ENCODE measurements at places on chromosomes 1 and 21.

DNA sequence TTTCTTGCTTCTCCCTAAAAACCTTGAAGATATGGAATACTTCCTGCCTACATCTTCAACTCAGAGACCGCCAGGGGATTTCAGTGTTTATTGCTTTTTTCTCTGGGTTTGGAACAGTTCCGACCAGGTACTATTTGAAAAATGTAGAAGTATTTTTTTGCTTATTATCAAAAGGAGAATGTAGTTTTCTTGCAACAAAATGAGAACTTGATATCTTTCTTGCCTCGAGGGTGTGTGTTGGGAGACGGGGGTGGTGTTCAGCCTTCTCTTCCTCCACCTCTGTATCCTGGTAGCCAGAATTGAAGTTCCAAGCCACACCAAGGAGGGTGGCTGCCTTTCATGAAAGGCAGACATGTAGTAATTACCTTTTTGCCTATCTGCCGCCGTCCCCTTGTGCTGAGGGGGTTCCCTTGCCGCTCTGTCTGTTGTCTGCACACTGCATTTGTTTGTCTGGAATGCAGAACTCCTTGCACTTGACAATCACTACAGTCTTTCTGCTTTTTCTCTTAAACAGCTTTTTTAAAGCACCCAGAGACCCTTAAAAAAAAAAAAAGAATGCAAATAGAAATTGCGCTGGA lies 212.1 kb downstream of the PBX1 start:
- DNase-seq, result no peak

DNA sequence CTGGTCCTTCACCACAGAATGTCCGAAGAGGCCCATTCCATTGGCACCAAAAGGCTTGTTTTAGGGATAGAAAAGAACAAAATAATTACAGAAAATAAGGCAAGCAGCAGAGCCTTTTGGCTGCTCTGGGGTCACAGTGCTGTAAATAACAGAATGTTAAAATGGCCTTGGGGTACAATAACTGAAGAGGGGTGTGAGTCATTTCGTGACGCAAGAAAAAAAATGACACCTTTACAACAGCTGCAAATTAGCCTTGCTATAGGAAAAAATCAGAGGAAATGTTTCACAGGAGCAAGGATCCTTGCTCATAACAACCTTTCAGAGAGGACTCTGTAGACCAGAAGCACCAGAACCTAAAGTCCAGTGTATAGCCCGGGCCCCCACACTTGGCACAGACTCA lies 483.4 kb downstream of the OMA1 start:
- DNase-seq, result no peak

DNA sequence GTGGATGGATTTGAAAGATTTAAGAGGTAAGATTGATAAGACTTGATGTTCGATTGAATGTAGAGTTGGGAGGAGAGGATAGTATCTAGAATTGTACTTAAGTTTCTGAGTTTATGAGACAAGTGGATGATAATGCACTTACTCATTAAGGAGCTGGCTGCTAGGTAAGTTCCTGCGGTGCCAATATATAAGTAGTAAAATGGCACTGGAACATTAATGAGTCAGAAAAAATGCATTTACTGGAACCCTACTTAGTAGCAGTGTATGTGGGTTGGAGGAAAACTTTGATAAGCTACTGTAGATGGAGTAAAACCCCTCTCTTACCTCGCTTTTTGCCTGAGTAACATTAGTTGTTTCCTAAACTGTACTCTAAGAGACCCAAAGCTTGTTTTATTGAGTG lies 68.2 kb downstream of the ZFYVE9 start:
- DNase-seq, result no peak

- DNase-seq, result no peak
Measured at GRCh38 chr1:60502506-60502905, 428.9 kb upstream of the C1orf87 start.
